NCI-H460 (cell line): ENCODE measurements at places on chromosomes 2 and 18.
A peak's percentile ranks its signal among the peaks of the same experiment; 100 is the strongest.

- no peak for DNase-seq
These were observed 17.8 kb upstream of the ATL2 start for GRCh38 chr2:38394903-38395341.

- DNase-seq: no peak
These were observed 146.6 kb upstream of the ITGA6 start for GRCh38 chr2:172280571-172281361.

GRCh38 chr2:160842286-160842685, 317.9 kb upstream of the TANK start:
- no peak for DNase-seq

GRCh38 chr2:27501042-27501441, 4.4 kb downstream of the GCKR start:
- no peak for DNase-seq

DNA sequence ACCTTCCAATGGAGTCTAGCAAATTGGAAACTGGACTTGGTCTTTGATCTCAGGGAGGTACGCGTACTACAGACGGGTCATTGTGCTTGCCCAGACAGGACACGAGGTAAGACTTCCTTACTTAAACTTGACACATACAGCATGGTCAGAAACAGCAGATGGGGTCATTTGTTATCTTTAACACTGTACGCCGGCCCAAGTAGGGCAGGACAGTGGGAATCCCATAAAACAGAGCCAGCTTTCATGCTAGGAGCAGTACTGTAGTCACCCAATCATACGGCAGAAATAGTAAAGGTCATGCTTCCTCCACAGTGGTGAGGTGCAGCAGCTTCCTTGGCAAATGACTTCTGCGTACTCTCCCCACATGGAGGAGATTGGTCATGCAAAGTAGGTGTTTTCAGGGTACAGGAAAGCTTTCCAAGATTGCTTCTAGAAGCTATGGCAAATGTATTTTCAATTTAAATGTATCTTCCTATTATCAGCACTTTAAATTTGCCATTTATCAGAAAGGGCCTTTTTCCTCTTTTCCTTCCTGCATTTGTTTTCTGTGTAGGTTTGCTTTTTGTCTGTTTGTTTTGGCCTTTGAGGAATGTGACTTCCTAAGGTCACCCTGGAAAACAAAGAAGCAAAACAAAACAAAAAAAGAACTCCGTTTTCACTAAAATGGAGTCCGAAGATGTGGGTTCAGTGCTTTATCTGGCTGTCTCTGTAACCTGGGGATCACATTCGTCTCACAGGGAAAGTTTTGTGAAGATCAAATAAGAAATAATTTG, 74.0 kb upstream of the DSG1 start:
- no peak for DNase-seq

- no peak for DNase-seq
These were observed 484 bp upstream of the DARS1 start for GRCh38 chr2:135985826-135986393.

GRCh38 chr18:51290860-51291259, 93.4 kb upstream of the MEX3C start:
- no peak for DNase-seq

- DNase-seq: no peak
These were observed 93.3 kb upstream of the SP3 start for GRCh38 chr2:174058456-174058855.

DNA sequence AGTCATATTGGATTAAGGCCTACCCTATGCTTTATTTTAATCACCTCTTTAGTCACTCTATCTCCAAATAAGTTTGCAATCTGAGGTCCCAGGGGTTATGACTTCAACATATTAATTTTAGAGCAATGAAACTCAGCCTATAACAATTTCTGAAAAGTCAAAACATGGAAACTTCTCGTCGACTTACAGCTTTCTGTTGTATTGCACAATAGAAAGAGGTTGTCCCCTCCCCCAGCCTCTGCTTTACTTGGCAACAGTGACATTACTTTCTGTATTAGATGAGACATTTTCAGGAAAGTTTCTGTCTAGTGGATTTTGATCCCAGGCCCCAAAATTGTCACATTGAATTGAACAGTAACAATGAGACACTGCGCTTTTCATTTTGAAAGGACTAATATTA, 326.4 kb downstream of the THSD7B start:
- DNase-seq: no peak

- no peak for DNase-seq
These were observed 36.4 kb upstream of the ZCCHC2 start for GRCh38 chr18:62486290-62486964.

DNA sequence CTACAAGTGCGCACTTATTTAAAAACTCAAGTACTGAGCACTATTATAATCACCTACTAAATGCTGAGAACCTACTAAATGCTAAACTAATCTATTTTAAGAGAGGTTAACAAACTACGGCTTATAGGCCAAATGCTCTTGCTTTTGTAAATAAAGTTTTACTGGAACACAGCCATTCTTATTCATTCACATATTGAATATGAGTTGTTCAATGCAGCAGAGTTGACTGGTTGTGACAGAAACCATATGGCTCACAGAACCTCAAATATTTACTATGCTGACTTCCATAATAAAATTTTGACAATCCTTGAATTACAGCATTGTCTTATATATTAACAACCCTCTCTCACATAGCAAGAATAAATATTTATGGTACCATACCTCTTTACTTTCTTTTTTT, 103.2 kb downstream of the ZNF521 start:
- no peak for DNase-seq

GRCh38 chr2:237691029-237691907, 63.9 kb downstream of the LRRFIP1 start:
- DNase-seq: no peak

- no peak for DNase-seq
These were observed 745.0 kb downstream of the CBLN2 start for GRCh38 chr18:71798986-71799673.

DNA sequence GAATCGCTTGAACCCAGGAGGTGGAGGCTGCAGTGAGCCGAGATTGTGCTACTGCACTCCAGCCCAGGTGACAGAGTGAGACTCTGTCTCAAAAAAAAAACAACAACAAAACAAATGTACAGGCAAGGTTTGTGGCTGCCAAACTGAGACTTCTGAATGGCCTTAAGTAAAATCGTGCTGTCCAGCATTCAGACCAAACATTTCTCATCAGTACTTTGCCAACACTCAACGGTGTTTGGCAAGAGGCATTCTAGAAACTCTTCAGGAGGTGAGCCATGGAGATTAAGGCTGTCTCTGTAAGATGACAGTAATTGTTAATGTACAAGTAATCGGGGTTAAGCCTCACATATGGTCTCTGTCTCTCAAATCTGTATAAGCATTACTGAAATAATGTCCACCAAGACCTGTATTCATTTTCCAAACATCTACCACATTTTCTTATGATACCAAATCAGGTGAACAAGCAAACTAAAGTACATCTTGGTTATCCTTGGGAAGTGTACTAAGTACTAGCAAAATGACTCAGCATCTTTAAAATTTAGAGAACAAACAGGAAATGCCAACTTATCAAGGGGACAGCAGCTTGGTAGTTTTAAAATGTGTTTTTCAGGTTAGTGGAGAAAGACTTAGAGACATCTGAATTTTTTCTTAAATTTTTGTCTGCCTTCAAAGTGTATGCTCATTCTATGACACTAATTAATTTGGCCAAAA, 29.3 kb downstream of the SERPINE2 start:
- DNase-seq: no peak

DNA sequence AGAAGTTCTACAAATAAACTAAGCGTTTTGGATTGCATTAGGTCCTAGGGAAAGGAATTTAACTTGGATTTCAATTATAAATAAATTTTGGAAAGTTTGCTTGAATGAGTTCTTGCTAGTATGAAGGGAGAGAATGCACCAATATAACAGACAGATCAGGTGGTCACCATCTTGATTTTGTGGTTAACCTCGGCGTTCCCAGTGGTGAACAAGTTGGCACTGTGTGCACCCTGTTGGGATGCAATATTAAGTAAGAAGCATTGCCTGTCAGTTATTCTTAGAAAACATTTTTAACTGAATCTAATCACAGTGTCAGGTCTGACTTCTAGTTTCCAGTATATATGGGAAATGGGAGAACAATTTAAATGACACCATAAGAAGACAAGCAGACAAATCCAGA, 673.4 kb downstream of the SLC4A3 start:
- no peak for DNase-seq

- DNase-seq: no peak
These were observed 3.3 kb downstream of the UGT1A9 start for GRCh38 chr2:233674995-233675394.

DNA sequence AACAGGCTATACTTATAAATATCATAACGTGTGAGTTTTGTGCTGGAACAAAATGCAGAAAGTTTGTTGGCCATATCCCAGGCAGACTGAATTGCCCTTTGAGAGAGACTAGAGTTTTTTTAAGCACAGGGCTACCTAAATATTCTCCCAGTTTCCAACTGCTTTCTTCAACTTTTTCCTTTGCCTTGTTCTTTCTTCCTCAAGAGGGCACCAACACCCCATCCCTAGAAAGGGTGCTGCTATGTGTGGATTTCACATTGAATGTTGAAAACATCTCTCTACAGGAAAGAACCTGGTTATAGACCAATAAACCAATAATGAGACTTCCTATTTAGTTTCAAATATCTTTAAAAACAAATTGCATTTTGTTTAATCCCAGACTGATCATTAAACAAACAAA, 87.9 kb downstream of the ICOS start:
- peak; percentile 19 for DNase-seq

- DNase-seq: peak; percentile 97
These were observed 46.4 kb upstream of the BZW1 start for GRCh38 chr2:200765139-200765951.

DNA sequence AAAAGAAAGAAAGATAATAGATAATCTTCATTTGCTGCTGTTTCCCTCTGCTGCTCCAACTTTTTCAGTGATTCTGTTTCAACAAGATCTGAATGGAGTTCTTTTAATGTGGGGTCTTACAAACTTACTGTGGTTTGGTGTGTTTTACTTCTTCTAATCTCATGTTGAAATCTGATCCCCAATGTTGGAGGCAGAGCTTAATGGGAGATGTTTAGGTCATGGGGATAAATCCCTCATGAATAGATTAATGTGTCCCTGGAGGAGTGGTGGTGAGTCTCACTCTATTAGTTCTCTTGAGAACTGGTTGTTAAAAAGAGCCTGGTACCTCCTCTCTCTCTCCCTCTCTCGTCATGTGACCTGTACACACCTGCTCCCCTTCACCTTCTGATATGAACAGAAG, 442.4 kb downstream of the EPHA4 start:
- no peak for DNase-seq
